ENCODE measurements at places on chromosomes 5 and 9.

DNA sequence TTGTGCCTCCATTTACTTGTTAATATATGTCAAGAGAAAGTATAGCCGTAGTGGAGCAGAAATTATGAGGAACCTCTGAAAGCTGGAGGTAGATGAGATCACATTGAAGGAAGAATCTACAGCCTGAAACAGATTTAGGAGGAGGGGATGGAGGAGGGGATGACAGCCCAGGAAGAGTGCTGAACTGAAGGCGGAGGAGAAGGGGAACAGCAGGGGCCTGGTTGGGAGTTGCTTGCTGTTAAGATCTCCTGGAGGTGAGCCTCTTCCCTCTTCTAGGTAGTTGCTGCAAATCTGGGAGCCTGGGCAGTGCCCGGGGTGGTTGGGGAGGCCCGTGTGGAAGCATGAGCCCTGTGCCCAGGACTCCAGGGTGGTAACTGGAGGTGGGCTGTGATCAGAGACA is 111.8 kb upstream of the SEMA6A start:
- DNase-seq, result no peak

GRCh38 chr5:101626572-101626971 is 669.5 kb downstream of the SLCO4C1 start:
- no peak for DNase-seq

DNA sequence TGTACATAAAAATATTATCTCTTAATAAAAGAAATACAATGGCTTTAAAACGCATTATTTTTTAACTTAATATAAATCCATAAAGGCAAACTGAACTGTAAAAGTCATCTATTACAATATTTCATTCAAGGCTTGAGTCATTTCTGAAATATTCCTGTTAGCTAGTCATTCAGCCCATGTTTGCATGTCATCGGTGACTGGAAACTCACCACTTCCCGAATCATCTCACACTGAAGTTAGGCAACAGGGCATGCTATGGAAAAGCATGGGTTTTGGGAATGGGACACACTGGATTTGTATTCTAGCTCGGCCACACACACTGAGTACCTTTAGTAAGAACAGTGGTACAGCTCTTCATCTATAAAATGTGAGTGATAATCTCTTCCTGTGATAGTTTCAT is 691.1 kb upstream of the C9orf72 start:
- DNase-seq, result no peak

GRCh38 chr5:169390265-169390664 is 89.3 kb upstream of the SLIT3 start:
- no peak for DNase-seq

- DNase-seq, result no peak
Observed at GRCh38 chr5:177468685-177469628, 4.5 kb downstream of the DBN1 start.

DNA sequence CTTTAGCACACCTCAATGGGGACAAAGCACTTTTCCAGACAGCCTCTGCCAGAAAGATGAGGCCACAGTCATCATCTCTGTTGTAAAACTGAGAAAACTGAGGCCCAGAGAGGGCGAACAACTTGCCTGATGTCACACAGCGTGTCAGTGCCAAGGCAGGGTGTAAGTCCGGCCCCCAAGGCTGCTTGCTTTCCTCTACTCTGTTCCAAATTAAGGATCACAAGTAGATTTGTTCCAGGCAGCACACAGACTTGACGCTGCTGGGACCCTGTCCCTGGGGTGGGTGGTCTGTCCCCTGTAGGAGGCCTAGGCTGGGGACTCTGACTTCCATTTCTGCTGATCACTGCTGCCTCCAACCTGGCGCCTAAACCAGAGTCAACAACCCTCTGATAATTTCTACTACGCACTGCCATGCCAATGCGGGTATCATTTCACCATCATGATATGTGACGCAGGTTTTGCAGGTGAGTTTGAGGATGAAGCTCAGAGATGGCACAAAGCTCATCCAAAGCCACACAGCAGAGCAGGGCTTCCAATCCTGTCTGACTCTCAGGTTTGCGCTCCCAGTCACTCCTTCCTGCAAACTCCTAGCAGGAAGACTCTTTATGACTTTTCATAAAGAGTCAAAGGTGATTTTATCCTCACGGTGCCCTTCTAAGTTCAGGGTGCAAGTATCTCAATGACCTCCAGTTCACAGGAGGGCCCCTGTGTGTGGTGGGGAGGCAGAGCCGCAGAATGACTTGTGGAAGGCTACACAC is 13.5 kb upstream of the RALGDS start:
- DNase-seq, result no peak

- DNase-seq, result no peak
Observed at GRCh38 chr5:106072208-106072607, 1598.5 kb downstream of the EFNA5 start.

- no peak for DNase-seq
Observed at GRCh38 chr9:121825031-121825691, 173.7 kb downstream of the DAB2IP start.

- DNase-seq, result no peak
Observed at GRCh38 chr5:164799391-164799790, 1294.0 kb downstream of the MAT2B start.

- DNase-seq, result no peak
Observed at GRCh38 chr5:52776116-52776515, 11.6 kb upstream of the ITGA1 start.
